CD4-positive, alpha-beta T cell treated with Interferon gamma for 1 hour (primary cell): ENCODE measurements at places on chromosomes 7 and 10.

- no peak for DNase-seq
Observed at GRCh38 chr7:158582089-158582456, 5.5 kb downstream of the PTPRN2 start.

DNA sequence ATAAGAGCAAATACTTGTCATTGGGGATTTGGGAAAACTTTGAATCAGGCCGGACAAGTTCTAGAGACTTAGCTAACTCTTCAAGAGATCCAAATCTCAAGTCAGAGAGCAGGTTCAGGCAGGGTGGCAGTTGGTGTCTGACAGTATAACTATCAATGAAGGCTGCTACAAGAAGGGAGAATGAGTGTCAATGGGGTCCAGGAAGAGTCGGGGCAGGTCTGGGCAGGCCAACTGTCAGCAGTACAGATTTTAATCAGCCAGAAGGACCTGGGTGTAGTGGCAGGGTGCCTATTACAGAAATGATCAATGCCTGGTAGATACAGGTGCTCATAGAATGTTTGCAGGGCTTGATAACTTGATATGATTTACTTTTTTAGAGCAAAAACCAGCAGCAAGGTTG is 751.1 kb downstream of the GRM8 start:
- DNase-seq = no peak

DNA sequence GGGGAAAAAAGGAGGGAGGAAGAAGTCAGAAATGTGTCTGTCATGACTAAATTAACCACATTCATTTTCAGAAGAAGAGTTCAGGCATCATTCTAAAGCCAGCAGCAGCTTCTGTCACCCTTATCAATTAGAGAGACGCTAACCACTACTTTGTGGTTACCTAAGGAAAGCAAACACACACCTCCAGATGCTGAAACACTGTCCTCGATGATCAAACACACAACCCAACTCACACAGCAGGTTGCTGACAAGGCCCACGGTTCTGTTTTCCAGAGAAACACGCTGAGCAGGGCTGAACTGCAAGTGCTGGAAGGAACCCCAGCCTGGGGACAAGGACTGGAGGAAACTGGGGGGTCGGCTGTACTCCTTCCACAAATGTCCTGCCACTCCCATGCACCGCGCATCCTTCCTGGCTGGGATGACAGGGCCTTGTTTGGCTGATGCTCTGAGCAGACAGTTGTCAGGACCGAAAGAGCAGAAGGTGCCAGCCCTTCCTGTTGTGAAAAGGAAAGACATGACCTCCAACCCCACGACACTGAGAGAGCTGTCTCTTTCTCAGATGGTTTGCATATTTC is 36.6 kb downstream of the PRKCQ start:
- DNase-seq = peak; percentile 26

GRCh38 chr10:46035923-46036849 is 5.8 kb upstream of the NCOA4 start:
- DNase-seq = no peak

GRCh38 chr7:79723833-79724618 is 270.6 kb upstream of the MAGI2 start:
- DNase-seq = no peak

GRCh38 chr10:69934768-69935167 is 117.9 kb upstream of the MACROH2A2 start:
- DNase-seq = no peak

- no peak for DNase-seq
Observed at GRCh38 chr10:124325633-124325914, 93.1 kb downstream of the OAT start.

DNA sequence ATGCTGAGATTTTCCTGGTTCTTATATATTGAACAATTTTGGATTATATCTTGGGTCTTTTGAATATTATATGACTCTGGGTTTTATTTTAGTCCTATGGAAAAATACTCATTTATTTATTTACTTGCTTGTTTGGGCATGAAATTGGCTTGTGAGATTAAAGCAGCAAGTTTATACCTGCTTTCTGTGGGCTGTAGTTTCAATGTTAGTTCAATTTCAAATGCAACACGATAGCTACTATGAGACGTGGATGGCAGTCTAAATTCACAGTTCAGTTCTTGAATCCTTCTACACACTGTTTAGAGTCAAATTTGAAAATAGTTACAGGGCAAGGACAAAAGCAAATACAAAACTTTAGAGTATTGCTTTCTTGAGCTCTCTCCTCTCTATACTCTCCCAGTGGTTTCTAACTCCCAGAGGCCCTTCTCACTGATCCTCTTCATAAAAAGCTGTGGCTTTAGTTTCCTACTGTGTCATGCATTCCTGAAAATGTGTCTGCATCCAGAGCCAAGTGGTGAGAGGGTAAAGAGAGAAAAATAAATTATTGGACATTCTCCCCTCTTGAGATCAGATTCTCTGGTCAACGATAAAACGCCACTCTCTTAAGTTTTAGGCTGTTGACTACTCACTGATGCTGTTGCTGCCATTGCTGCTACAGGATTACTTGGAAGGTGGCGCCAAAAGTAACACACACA is 34.4 kb downstream of the POLR1F start:
- no peak for DNase-seq

GRCh38 chr7:44101303-44101965 is 2.7 kb upstream of the AEBP1 start:
- DNase-seq = no peak

- no peak for DNase-seq
Observed at GRCh38 chr10:75851580-75852345, 420.3 kb downstream of the LRMDA start.

DNA sequence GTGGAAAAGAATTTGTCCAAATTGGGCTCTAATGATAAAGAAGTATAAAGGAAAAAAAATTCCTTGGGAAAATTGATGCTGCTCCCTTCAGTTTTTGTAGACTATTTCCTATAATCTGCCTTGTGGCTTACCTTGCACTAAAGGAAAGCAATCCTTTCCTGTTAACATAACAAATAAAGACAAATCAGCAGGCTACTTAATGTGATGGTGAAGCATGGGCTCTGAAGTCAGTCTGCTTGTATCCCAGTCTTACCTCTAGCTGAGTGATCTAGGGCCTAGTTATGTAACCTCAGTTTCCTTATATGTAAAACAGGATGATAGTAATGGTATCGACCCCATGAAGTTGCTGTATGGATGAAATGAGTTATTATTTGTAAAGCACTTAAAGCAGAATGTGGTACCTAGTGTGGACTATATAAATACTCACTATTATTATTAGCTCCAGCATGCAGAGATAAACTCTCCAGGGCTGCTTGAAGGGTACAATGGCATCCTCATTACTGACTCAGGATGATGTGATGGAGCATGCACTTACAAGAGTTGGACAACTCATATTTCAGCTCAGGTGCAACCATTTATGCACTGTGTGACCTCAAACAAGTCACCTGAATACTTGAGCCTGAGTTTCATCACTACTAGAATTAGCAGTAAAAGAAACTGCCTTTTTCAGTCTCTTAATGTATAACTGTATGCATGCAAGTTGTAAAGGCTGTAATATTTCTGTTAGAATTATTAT is 156.1 kb downstream of the DKK1 start:
- DNase-seq = no peak

DNA sequence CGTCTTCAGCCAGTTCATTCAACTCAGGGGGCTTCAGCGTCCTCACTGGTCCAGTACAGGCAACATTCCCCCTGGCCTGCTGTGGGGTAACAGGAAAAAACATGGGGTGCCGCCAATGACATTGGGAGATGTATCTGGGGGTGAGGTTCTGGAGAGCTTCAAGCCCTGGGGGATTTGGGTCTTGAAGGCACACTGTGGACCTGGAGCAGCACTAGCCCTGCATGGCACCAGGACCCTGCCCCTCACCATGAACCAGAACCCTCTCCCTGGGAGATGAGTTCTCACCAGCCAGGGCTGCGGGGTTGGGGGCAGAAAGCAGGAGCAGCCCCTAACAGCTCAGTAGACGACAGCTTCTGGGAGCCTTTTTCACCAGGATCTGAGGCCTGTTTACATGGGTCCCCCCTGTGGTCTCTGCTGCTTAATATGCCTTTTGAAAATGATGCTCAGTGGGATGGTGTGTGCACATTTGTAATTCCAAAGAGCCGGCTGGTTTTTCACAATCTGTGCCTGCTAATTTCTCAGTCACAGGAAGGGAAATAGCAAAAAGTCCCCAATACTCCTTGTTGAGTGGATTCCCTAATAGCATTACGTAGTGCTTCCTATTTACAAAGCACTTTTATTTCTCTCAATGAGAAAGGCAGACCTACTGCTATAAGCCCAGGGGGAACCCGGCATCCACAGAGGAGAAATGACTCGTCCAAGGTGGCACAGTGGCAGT is 509.5 kb downstream of the RPS24 start:
- no peak for DNase-seq

- no peak for DNase-seq
Observed at GRCh38 chr7:17255926-17256325, 42.5 kb upstream of the AHR start.

- DNase-seq = peak; percentile 48
Observed at GRCh38 chr7:101882005-101882421, 64.6 kb downstream of the CUX1 start.

- no peak for DNase-seq
Observed at GRCh38 chr7:26182283-26182682, 18.3 kb downstream of the HNRNPA2B1 start.

DNA sequence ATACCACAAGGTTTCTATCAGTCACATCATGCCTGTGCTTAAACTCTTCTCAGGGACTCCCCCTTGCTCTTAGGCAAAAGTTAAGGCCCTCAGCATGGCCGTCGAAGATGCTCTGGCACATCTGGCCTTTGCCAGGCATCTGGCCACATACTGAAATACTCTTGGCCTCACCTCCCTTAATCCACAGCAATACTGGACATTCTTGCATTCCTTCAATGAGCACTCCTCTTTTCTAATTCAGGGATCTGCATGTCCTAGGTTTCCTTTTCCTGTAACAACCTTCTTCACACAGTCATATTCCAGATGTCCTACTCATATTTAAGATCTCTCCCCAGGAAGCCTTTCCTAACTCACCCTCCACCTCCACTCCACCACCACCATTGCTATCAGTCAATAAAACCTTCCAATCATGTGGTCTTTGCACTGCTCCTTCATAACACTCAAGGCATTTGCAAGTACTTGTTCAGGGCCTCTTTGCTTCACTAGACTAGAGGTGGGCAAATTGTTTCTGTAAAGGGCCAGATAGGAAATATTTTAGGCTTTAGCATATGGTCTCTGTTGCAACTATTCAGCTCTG is 216.6 kb downstream of the KCNMA1 start:
- no peak for DNase-seq

GRCh38 chr7:100854146-100854895 is 1.8 kb downstream of the SLC12A9 start:
- no peak for DNase-seq

DNA sequence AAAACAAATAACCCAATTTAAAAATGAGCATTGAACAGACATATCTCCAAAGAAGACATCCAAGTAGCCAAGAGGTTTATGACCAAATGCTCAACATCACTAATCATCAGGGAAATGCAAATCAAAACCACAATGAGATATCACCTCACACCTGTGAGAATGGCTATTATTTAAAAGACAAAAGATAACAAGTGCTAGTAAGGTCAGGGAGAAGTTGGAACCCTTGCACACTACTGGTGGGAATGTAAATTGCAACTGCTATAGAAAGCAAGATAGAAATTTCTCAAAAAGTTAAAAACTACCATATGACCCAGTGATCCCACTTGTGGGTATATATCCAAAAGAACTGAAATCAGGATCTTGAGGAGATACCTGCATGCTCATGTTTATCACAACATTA is 49.5 kb downstream of the SGMS1 start:
- DNase-seq = no peak

DNA sequence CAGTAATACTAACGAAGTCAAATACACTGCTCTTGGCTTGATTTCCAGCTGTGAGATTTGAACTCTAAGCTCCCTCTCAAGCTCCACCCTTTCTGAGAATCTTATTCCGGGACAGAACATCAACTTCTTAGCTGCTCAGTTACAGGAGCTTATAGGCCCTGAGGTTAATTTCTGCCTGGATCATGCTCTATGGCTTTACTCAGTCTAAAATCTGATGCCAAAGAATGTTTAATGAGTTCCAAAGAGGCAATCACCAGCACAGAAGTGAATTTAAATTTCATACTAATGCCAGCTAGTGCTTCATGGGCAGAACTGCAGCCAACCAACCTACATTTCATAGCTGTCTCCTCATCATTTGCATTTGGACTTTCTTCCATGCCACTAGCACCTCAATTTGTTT is 707.2 kb downstream of the MAGI2 start:
- no peak for DNase-seq

GRCh38 chr7:26284477-26284876 is 7.2 kb upstream of the SNX10 start:
- DNase-seq = no peak

DNA sequence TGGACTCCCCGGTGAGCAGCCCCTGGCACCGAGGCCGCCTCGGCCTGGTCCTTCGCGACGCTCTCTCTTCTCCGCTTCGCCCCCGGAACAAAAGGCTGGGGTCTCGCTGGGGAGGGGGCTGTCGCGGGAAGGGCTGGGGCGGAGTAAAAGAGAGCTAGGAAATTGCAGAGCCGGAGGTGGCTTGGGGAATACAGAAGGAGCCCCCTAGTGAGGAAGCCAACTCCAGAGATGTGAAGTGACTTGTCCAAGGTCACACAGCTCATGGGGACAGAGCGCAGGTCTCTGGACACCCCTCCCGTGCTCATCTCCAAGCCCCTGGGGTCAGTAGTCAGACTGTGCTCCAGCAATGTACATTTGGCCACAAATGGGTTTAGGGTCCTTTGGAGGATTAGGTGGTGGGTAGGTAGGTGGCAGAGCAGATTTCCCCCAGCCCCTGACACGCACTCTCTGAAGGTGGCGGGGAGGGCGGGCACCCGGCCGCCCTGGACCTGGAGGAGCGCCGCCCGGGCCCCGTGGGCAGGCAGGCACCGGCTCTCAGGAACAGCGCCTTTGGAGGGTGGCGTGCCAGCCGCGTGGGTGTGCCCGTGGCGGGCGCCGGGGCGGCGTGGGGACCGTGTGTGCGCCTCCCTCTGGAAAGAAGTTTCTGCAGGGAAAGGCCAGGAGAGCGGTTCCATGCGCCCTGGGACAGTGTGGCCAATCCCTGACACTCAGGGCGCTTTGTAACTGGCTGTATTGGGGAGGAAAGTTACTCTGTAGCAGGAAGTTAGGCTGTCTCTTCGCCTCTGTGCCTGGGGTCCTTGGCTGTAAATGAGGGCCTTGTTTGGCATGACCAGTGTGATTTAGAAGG is 910 bp downstream of the WIPF3 start:
- no peak for DNase-seq

DNA sequence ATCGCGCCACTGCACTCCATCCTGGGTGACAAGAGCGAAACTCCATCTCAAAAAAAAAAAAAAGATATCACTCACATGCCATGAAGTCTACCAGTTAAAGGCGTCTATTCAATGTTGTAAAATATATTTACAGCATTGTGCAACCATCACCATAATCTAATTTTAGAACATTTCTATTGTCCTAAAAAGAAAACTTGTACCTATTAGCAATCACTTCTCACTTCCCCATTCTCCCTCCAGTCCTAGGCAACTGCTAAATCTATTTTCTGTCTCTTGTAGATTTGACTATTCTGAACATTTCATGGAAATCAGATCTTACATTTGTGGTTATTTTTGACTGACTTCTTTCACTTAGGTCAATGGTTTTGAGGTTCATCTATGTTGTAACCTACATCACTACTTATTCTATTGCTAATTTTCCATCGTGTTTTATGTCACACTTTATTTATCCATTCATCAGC is 25.2 kb upstream of the OTUD1 start:
- no peak for DNase-seq
